Activated naive CD8-positive, alpha-beta T cell treated with anti-CD3 and anti-CD28 coated beads, Interleukin-2, amount 50 U/mL, for 16 hours (primary cell): ENCODE measurements at places on chromosomes 4 and X.

- no peak for DNase-seq
Observed at GRCh38 chrX:123256378-123256777, 72.3 kb downstream of the GRIA3 start.

- no peak for DNase-seq
Observed at GRCh38 chr4:32847461-32847860, 2127.3 kb downstream of the PCDH7 start.

DNA sequence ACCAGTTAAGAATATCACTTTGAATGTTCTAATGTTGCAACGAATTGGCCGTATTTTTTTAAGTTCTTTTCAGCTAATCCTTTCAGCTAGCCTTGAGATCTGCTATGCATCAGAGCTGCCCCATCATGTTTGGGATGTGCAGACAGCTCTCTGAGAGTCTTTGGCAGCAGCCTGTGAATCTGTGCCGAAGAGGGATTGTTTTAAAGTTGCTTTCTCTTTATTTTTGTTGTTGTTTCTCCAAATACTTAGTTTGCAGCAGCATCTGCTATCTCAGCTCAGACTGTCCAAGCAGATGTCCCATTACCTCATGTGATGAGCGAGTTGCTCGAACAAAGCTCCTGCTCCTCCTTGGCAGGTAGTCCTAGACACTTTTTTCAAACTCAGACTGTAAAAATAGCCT lies 1002.5 kb upstream of the INTU start:
- no peak for DNase-seq

- no peak for DNase-seq
Observed at GRCh38 chr4:34709564-34709963, 1534.8 kb downstream of the ARAP2 start.

DNA sequence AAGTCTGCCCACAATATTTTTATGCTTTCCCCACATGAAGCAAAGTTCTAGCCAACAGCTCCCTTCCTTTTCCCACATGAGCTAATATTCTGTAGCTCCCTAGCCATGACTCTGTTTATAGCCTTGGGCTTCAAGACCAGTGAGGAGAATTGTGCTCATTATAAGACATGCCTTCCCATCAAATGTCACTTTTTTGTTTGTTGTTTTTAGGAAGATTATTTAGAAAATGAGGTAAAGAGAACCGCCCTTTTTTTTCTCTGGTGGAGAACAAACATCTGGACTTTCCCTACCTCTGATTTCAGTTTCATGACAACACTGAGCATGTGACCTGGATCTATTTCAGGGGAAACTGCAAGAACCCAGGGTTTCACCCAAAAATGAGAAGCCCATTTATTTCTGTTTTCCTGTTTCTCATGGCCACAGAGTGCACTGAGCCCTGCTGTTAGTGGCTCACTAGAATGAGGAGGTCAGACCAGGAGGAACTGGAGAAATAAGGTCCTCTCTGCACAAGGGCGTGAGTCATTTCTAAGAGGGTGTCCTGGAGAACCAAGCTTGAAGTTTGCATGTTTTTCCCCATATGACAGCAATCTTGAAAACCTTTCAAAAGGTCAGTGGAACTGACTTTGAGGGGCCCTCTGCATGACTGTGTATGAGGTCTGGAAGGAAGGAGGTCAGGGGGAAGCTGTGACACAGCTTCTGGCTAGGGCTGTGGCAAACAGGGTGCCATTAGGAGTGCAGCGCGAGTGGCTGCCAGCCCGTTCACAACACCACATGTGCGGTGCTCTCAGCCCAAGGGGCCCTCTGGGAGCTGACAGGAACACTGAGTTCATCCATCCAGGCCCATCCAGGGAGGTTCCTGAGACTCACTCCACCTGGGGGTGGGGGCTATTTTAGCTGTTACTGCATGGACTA lies 55.2 kb downstream of the CHST7 start:
- DNase-seq: no peak

DNA sequence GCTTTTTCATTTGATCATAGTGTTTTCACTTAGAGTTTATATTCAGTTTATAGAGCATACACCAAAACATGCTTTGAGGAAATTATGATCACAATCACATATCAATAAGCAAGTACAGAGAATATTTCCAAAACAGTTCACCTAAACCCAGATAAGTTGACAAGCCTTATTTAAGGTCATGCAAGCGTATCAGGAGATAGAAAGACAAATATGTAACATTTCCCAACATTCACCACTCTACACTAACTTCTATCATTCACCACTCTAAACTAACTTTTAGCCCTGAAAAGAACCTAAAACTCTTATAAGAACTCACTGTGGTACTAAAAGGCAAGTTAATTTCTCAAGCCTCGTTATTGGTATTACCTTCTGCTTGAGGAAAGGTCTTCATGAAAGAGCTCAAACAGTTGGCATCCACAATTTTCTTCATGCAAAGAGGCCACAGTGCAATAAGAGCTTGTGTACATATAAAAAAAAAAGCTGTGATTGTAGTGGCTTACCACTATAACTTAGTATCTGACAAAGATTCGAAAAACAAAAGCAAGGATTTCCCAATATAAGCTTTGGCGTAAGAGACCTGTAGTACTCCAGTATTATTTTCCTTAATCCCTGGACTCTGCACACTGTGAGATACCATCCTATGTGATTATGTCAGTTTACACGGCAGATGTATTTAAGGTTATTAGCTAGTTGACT lies 903.3 kb downstream of the STIM2 start:
- DNase-seq: no peak

DNA sequence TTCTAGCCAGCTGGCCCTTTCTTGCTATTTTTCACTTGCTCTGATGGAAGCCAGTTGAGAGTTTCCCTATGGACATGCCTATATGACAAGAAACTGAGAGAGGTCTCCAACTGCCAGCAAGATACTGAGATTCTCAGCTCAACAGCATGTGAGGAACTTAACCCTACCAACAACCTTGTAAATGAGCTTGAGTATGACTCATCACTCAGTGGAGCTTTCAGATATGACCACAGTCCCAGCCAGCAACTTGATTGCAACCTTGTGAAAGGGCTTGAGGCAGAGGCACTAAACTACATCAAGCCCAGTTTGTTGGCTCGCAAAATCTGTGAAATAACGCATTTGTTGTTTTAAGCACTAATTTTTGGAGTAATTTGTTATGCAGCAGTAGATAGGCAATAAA lies 175.8 kb downstream of the COMMD8 start:
- DNase-seq: no peak
